ENCODE measurements at places on chromosomes 13 and 19.

DNA sequence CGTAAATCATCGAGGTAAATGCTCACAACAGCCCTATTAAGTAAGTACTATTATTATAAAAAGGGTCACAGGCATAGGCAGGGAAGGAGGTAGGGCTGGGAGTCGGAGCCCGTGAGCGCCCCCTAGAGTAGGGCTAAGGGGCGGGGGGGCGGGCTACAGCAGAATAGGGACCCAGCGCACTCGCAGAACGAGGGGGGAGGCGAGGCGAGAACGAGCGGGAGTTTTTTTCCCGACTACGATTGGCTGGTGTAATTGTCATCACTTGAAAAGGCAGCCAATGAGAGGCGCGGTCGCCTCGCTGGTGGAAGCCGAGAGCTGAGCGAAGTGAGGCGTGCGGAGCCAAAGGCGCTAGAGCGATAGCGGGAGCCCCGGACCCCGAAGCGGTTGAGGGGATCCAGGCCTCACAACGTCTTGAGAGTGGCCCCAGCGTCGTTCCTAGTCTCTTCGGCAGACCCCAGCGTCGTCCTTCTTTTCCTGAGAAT lies 24.2 kb downstream of the KEAP1 start:
- DNase-seq, result peak; percentile 72

DNA sequence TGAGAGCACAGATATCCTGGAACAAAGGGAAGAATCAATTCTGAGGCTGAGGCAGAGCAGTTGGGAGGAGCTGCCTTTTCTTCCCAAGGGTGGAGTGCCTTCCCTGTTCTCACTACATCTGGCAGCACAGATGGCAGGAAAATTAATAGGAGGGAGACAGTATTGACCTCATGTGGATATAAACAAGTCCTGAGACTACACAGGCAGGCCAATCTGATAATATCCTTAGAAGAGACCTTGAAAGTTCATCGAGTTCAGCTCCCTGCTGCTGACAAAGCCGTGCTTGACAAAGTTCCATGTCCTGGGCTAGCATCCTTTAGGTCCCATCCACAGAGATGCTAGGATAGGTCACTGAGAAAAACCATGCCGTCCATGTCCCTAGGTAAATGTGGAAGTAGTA lies 1451.5 kb downstream of the EFNB2 start:
- no peak for DNase-seq

DNA sequence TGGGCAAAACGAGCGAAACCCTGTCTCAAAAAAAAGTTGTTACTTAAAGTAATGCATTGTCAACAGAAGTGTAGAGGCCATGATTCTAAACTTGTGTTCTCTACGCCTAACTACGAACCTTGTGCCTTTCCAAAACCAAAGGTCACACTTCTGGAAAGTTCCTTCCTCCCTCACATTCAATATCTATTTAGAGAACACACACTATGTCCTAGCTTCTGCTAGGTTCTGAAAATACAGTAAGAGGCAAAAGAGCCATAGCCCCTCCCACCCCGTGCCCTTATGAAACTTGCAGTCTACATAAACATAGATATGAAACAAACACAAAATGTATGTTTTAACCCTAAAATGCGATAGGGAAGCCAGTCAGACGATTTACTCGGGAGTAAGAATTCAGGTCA lies 36.4 kb downstream of the RNF6 start:
- DNase-seq, result no peak

GRCh38 chr19:4773047-4773640 lies 18.4 kb upstream of the FEM1A start:
- DNase-seq, result no peak

DNA sequence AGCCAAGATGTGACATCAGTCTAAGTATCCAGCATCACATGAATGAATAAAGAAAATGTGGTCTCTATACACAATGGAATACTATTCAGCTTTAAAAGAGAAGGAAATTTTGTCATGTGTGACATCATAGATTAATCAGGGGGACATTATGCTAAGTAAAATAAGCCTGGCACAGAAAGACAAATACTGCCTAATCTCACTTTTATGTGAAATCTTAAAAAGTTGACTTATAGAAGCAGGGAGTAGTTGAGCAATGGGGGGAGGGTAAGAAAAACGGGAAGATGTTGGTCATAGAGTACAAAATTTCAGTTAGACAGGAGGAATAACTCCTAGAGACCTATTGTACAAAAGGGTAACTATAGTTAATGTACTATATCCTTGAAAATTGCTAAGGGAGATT lies 10.4 kb upstream of the LCP1 start:
- no peak for DNase-seq

- no peak for DNase-seq
These were observed 38.5 kb upstream of the ATP11A start for GRCh38 chr13:112651311-112651710.

DNA sequence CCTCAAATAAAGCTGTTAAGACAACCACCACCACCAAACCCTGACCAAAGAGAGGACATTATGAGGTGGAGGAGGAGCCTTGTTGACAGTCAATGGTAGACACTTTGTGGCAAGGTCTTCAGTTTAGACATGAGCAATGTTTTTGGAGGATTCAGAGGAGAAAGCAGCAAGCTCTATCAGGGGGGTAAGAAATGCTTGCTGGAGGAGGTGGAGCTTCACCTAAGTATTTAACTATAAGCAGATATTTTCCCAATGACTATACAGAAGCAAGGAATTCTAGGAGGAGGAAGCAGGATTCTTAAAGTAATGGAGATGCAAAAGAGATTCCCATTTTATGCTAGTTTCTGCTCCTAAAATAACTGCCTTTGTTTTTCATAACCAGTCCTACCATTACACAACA lies 74.2 kb downstream of the TRPC4 start:
- no peak for DNase-seq

GRCh38 chr19:28067882-28068281 lies 1145.1 kb downstream of the UQCRFS1 start:
- DNase-seq, result no peak

DNA sequence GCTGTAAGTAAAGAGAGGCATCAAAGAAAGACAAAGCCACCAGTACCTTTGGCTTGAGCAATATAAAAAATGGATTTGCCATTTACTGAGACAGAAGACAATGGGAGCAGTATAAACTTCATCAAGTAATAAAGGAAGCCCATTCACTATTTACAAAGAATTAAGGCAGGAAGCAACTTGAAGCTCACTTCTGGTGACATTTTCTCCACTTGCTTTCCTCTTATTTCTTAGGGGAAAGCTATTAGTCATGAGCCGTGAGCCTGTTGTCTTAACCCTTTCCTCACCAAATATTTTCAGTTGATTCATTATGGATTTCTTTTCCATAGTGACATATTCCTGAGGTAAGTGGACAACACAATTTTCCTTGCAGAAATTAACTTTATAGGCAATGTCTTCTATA lies 156.8 kb downstream of the DNAJC3 start:
- DNase-seq, result no peak

DNA sequence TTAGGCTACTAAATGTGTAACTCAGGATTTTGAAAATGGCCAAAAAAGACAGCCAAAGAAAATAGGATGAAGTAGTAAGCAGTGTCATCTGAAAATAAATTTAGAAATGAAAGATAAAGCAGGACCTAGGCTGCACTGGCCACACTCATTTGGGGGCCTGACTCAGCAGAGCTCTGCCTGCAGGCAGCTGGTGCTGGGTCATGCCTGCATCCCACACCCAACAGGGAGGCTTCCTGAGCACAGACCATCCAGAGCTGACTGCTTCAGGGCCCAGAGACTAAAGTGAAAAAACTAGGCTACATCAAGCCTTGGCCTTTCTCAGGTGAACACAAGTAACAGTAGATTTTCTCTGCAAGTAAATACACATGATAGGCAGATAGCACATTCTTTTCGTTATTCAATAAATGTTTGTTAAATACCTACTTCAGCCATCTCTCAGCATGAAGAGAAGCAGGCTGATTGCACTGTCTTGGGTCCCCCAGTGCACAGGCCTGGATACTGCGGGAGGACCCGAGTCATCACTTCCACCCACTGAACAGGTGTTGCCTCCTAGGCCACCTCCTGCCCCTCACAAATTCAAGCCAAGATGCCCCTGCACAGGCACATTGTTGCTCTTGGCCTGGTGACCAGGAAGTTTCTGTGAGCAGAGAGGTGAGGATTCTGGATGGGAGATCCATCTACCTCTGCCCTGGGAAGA lies 284.0 kb downstream of the OXGR1 start:
- DNase-seq, result no peak

DNA sequence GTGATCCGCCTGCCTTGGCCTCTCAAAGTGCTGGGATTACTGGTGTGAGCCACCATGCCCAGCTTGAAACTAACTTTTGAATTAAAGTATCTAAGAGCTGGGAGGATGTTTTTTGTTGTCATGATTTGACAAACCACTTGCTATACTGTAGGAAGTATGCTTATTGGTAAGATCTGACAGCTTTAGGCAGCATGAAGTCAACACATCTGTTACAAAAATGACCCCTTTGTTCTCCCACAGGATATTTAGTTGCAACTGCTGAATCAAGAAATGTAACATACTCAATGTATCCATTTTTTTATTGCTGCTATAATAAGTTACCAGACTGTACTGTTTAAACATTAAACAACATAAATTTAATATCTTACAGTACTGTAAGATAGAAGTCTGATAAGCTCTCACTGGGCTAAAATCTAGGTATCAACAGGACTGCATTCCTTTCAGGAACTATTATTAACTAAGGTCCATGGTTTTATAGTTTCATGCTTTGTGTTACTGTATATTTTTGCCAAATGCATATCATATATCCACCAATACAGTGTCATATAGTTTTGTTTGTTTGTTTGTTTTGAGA lies 22.8 kb upstream of the LRP3 start:
- DNase-seq, result no peak

DNA sequence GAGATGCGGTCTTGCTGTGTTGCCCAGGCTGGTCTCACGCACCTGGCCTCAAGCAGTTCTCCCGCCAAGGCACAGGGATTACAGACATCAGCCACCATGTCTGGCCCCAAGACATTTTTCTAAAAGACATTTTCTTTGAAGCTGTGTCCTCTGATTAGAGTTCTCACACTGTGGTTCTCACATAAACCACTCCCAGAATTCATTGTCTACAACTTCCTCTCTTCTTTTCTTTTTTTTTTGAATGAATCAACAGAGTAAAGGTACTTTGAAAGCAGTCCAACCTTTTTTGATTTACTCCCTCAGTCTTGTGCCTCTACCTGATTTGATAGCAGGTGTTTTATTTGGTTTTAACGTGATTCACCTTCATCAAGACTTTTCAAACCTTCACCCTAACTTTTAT lies 14.3 kb upstream of the SHD start:
- no peak for DNase-seq

DNA sequence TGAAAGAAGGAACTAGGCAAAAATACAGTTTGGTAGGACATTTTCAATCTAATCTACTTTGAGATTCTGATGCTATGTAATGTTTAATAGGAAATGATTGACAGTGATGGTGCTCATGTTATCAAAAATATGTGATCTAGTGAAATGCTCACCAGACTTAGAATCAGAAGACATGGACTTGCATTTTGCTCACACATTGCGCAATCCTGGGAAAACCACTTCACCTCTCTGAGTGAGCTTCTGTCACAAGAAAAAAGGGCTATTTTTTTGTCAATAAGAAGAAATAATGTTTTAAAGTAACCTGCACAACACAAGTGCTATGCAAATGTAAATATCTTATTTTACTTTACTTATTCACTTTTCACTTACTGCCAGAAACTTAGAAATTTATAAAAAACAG lies 380.9 kb upstream of the HTR2A start:
- DNase-seq, result no peak

GRCh38 chr13:38412266-38412665 lies 62.6 kb downstream of the UFM1 start:
- DNase-seq, result no peak

DNA sequence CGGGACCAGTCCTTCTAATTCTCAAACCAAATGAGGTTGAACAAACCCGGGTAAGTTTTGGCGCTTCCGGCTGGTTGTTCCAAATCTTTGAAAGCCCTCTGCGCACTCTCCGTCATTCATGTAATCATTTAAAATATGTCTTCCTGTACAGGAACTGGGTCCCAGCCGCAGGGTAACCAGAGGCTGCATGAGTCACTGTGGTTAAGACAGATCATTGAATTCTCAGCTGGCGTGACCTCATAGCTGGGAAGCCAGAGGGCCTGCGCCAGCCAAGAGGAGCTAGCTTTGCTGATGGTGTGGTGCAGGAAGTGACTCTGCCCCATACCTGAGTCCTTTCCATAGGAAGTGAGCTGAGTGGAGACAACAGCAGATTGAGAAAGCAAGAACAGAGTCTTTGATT lies 135.2 kb downstream of the TSHZ3 start:
- DNase-seq, result peak; percentile 68

- no peak for DNase-seq
These were observed 13.3 kb downstream of the PLIN4 start for GRCh38 chr19:4504891-4505569.

DNA sequence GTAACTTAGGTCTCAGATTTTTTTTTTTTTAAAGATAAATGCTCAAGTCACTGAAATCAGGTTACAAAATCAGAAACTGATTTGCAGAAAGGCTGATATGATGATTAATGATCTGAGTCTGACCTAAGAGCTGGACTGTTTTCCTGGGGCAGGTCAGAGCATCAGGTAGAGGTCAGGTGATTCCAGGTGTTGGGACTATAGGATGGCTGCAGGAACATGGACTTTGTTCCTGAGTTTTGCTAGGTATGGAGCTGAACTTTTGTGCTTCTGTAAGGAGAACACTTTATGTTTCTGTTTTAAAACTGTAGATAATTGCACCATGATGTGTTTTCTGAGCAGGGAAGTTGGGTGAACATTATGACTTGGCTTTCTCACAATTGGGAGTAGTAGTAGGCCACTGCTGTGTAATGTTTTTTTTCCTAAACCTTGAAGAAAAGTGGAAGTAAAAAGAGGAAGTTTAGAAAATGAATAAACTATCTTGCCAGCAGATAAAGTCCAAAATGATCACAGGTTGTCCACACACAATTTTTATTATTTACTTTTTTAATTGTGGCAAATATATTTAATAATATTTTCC lies 297.2 kb downstream of the DCT start:
- no peak for DNase-seq

- no peak for DNase-seq
These were observed 53.8 kb upstream of the RCBTB2 start for GRCh38 chr13:48586591-48587103.

GRCh38 chr19:45693106-45693788 lies 781 bp downstream of the QPCTL start:
- DNase-seq, result peak; percentile 68

All from stimulated activated CD8-positive, alpha-beta memory T cell treated with anti-CD3 and anti-CD28 coated beads, Interleukin-15, amount 100 ng/mL, for 1 hour (primary cell).